Activated CD8-positive, alpha-beta T cell treated with anti-CD3 and anti-CD28 coated beads, Interleukin-2, amount 10 ng/mL, durations not matched to agents 7 days and 5 days (primary cell): ENCODE measurements at places on chromosomes 7 and 10.

- H3K27me3 ChIP-seq: no peaks in the 10 kb centered on the region
- no peaks in the 10 kb centered on the region for H3K4me1 ChIP-seq
- DNase-seq: no peak
- no peak overlapping the region for H3K4me3 ChIP-seq
- no peak overlapping the region for H3K27ac ChIP-seq
- H3K36me3 ChIP-seq: no peaks in the 10 kb centered on the region
Observed at GRCh38 chr10:24307696-24308485, 99.0 kb downstream of the KIAA1217 start.

DNA sequence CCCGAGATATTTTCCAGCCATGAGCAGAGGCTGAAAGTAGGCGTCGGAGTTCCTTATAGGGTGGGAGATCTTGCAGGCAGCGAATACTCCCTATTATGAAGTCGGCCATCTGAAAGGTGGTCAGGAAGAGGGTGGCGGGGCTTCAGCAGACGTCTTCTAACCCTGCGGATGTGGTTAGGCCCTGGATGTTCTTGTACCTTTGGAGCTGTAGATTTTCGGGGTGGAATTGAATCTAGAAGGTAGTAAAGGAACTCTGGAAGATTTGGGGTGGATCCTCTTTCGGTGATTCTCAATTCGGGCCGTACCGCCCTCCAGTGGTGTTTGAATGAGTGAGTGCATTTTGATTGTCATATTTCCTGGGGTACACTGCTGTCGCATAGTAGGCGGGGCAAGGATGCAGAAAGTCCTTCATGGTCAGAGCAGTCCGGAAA, 635 bp downstream of the NUP205 start:
- no peaks in the 10 kb centered on the region for H3K27me3 ChIP-seq
- peaks cover 18% of the 10 kb centered on the region for H3K36me3 ChIP-seq
- no peak overlapping the region for H3K4me3 ChIP-seq
- no peak overlapping the region for H3K27ac ChIP-seq
- peak; percentile 79 for DNase-seq

DNA sequence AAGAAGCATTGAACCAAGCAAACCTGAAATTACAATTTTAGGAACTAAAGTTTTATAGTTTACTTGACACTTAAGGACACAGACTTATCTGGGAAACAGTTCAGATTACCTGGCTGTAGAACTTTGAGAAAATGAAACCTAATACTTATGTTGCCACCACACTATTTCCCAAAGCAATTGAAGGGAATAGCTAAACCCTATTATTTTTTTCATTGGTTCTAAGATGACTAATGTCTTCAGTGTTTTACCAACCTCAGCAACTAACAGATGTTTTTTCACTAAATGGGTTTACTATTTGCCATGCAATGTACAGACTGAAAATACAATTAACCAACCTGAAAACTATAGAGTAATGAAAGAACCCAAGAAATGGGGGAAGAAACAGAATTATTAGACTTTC, 689.6 kb downstream of the SORCS1 start:
- no peaks in the 10 kb centered on the region for H3K4me1 ChIP-seq
- no peak overlapping the region for H3K4me3 ChIP-seq
- no peaks in the 10 kb centered on the region for H3K27me3 ChIP-seq
- DNase-seq: no peak
- no peak overlapping the region for H3K27ac ChIP-seq

DNA sequence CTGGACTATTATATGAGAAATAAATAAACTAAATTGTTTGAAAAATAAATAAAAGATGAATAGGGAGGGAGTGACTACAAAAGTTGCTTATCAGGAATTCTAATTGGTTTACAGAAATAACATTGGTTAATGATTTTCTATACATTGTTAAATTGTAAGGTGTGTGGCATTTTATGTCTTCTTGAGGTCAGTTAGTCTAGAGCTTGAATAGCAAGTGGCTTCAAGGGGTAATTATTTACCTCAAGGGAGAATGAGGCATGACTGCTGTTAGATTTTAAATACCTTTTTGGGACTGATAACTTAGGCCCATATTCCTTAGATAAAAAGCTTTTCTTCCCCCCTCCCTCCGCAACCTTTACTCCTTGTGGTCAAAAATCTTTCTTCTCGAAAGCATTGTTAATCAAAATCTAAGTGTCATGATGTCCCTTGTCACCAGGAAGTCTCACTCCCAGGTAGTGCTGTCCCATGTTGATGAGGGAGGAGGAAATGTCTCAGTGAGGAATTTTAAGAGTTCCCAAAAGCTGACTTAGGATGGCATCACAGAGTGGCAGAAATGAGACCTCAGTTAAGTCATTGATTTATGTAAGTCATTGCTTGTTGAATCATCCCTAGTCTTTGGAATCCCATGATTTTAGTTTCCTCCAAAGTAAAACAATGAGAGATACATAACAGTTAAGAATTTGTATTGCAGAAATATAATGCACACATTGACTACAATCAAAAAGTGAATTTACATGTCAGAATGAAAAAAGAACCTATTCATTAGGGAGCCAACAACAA, 71.5 kb downstream of the MAPK8 start:
- no peak for DNase-seq
- no peaks in the 10 kb centered on the region for H3K27me3 ChIP-seq
- H3K36me3 ChIP-seq: no peaks in the 10 kb centered on the region
- H3K27ac ChIP-seq: no peak overlapping the region

GRCh38 chr10:21993360-21994001, 10.0 kb downstream of the DNAJC1 start:
- no peak overlapping the region for H3K4me3 ChIP-seq
- DNase-seq: no peak
- H3K27ac ChIP-seq: no peak overlapping the region
- H3K27me3 ChIP-seq: no peaks in the 10 kb centered on the region
- H3K4me1 ChIP-seq: peaks cover 2% of the 10 kb centered on the region

- H3K4me1 ChIP-seq: no peaks in the 10 kb centered on the region
- H3K27ac ChIP-seq: no peak overlapping the region
- DNase-seq: no peak
- H3K36me3 ChIP-seq: no peaks in the 10 kb centered on the region
- H3K27me3 ChIP-seq: no peaks in the 10 kb centered on the region
Observed at GRCh38 chr10:126242397-126243260, 145.6 kb downstream of the ADAM12 start.

- H3K27ac ChIP-seq: no peak overlapping the region
- DNase-seq: peak; percentile 55
- no peaks in the 10 kb centered on the region for H3K27me3 ChIP-seq
- H3K4me1 ChIP-seq: no peaks in the 10 kb centered on the region
- no peak overlapping the region for H3K4me3 ChIP-seq
Observed at GRCh38 chr7:51067757-51068156, 248.9 kb downstream of the COBL start.

- H3K36me3 ChIP-seq: no peaks in the 10 kb centered on the region
- no peak for DNase-seq
- H3K4me1 ChIP-seq: no peaks in the 10 kb centered on the region
- H3K27me3 ChIP-seq: peaks cover 9% of the 10 kb centered on the region
- no peak overlapping the region for H3K27ac ChIP-seq
Observed at GRCh38 chr7:3378390-3379150, 77.5 kb downstream of the SDK1 start.

DNA sequence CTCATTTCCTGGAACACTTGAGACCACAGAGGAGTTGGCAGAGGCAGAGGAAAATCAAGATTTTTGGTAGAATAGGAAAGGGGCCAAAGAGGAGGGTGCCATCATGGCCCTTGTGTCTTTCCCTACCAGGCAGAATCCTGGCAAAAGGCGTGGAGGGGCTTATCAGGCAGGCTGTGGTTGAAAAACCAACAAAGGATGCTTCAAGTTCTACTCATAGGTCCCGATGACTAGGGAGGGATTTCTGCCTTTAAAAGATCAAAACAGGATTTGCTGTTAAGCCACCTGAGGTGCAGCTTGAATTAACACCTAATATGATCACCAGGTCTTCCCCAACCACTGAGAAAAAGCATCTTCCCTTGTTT, 45.7 kb downstream of the BPGM start:
- H3K27ac ChIP-seq: no peak overlapping the region
- H3K36me3 ChIP-seq: no peaks in the 10 kb centered on the region
- H3K4me1 ChIP-seq: peaks cover 26% of the 10 kb centered on the region
- DNase-seq: no peak

DNA sequence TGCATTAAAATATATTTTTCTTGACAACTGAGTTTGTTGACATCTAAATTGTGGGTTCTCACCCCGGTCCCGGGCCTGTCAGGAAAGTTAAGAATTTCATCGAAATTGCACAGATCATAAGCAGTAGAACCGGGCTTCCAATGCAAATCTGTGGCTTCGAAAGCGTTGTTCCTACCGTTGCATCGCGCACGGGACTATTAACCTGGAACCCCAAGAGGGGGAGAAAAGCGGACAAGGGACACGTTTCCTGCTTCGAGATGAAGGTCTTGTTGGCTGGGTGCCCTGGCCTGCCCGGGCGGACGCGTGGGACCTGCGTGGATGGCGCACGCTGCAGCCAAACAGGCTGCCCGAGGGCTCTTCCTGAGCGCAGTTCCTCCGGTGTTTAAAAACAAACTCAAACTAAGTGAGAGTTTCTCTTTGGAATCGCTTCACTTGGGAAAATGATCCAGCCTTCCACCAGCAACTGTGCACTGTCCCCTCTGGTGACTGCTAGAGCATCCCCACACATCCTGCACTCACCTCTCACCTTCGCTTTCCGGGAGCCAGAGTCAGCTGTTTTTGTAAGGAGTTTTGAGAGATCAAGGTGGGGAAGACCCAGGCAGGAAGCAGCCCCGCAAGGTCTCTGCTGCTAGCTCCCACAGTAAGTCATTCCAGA, 5.1 kb upstream of the TBX20 start:
- peaks cover 18% of the 10 kb centered on the region for H3K36me3 ChIP-seq
- DNase-seq: no peak
- H3K27ac ChIP-seq: peak overlapping the region; percentile 71
- peaks cover 88% of the 10 kb centered on the region for H3K27me3 ChIP-seq
- no peak overlapping the region for H3K4me3 ChIP-seq

DNA sequence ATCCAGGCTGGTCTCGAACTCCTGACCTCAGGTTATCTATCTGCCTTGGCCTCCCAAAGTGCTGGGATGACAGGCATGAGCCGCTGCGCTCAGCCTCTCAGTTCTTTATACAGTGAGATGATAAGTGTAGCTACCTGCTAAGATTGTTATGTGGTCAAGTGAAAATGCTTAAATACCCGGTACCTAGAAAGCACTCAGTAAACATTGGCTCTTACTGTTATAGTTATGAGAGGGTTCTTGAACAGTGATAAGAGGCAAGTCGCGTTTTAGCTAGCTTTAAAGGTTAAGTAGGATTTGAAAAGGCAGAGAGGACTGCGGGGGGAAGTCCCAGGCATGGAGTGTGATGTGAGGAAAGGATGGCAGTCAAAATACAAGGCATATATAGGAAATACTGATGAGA, 4.5 kb downstream of the ZKSCAN1 start:
- no peak overlapping the region for H3K4me3 ChIP-seq
- H3K27me3 ChIP-seq: no peaks in the 10 kb centered on the region
- peaks cover 36% of the 10 kb centered on the region for H3K4me1 ChIP-seq
- no peak for DNase-seq
- H3K36me3 ChIP-seq: peaks cover 36% of the 10 kb centered on the region

DNA sequence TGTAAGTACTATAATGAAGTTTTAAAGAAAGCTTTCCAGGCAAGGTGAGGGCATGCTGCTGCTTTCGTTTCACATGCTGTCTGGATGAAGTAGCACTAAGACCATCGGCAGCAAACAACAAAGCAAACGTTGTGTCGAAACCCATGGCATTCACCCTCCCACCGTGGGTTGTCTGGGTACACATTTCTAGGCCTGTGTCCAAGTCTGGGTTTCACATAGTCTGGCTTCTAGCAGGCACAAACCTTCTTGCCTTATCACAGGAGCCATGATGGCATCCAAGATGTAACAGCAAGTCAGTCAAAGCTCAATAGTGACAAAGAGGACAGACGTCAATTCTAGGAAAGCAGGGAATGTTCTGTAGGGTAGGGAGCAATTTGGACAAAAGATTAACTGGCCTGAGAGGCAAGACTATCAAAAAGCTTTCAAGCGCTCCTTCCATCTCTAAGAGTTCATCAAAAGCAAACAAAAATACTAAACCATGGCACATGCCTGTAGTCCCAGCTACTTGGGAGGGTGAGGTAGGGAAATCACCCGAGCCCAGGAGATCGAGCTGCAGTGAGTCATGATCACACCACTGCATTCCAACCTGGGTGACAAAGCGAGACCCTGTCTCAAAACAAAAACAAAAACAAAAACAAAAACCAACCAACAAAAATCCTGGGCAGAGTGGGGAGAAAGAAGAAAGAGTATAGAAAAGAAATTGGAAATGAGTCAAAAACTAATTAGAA, 42.7 kb downstream of the PAXIP1 start:
- no peaks in the 10 kb centered on the region for H3K4me1 ChIP-seq
- no peak overlapping the region for H3K4me3 ChIP-seq
- no peak for DNase-seq
- no peak overlapping the region for H3K27ac ChIP-seq
- H3K36me3 ChIP-seq: peaks cover 77% of the 10 kb centered on the region
- H3K27me3 ChIP-seq: no peaks in the 10 kb centered on the region

- no peaks in the 10 kb centered on the region for H3K36me3 ChIP-seq
- H3K27me3 ChIP-seq: peaks cover 3% of the 10 kb centered on the region
- no peaks in the 10 kb centered on the region for H3K4me1 ChIP-seq
- no peak for DNase-seq
- no peak overlapping the region for H3K4me3 ChIP-seq
- no peak overlapping the region for H3K27ac ChIP-seq
Observed at GRCh38 chr7:157043745-157044144, 33.3 kb upstream of the MNX1 start.

- no peak overlapping the region for H3K27ac ChIP-seq
- H3K4me1 ChIP-seq: no peaks in the 10 kb centered on the region
- H3K27me3 ChIP-seq: no peaks in the 10 kb centered on the region
- no peak overlapping the region for H3K4me3 ChIP-seq
- DNase-seq: no peak
- no peaks in the 10 kb centered on the region for H3K36me3 ChIP-seq
Observed at GRCh38 chr10:83929399-83929798, 209.9 kb upstream of the GHITM start.

DNA sequence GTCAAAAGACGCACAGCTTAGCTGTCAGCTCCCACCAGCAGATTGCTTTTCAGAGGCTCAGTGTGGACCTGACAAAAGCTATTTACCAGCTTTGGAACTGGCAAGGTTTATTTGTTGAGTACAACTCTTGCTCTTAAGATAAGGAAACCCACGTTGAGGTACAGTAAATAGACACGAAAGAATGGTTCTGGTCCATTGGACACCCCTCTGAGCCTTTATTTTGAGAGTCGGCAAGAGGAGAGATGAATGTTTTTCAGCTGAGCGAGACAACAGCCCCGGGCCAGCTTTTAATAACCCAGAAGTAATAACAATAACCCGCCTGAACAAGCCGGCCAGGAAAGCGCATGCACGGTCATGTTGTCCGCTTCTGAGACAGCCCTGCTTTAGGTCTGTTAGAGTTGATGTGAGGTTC, 49.0 kb downstream of the WNT2 start:
- H3K36me3 ChIP-seq: no peaks in the 10 kb centered on the region
- no peak overlapping the region for H3K4me3 ChIP-seq
- H3K27me3 ChIP-seq: peaks cover 1% of the 10 kb centered on the region
- DNase-seq: no peak

GRCh38 chr10:118482393-118483331, 112.8 kb downstream of the PRLHR start:
- no peaks in the 10 kb centered on the region for H3K4me1 ChIP-seq
- no peak overlapping the region for H3K4me3 ChIP-seq
- H3K27me3 ChIP-seq: peaks cover 6% of the 10 kb centered on the region
- H3K27ac ChIP-seq: no peak overlapping the region

GRCh38 chr10:30431435-30431911, 2.5 kb upstream of the MAP3K8 start:
- peaks cover 56% of the 10 kb centered on the region for H3K4me1 ChIP-seq
- DNase-seq: no peak
- no peaks in the 10 kb centered on the region for H3K27me3 ChIP-seq
- peak overlapping the region; percentile 20 for H3K27ac ChIP-seq
- peaks cover 14% of the 10 kb centered on the region for H3K36me3 ChIP-seq
